A549 treated with Hydrocortisone at 1 μM for 4 hours (cell line): ENCODE measurements at places on chromosomes 7 and 10. TPM values are rescaled to one million over a fixed set of nuclear protein-coding genes. Genes with fewer than 3 reads are reported as not detected.

STEAP4 gene
- 0.03 to 0.07 TPM (median 0.05 TPM) in 3 of 5 replicates, not detected in the others for total RNA-seq

FAM25A gene
- 0.50 to 0.52 TPM in 2 of 5 replicates, not detected in the others for total RNA-seq

NPC1L1 gene
- total RNA-seq: 0.05 to 0.11 TPM (median 0.08 TPM) in 5 replicates

TYW1B gene
- total RNA-seq: 2.1 to 3.1 TPM (median 2.5 TPM) in 5 replicates

MKX gene
- not detected in 5 replicates for total RNA-seq
